ENCODE measurements at places on chromosomes 1 and 21. TPM values are rescaled to one million over a fixed set of nuclear protein-coding genes. Genes with fewer than 3 reads are reported as not detected.

DNA sequence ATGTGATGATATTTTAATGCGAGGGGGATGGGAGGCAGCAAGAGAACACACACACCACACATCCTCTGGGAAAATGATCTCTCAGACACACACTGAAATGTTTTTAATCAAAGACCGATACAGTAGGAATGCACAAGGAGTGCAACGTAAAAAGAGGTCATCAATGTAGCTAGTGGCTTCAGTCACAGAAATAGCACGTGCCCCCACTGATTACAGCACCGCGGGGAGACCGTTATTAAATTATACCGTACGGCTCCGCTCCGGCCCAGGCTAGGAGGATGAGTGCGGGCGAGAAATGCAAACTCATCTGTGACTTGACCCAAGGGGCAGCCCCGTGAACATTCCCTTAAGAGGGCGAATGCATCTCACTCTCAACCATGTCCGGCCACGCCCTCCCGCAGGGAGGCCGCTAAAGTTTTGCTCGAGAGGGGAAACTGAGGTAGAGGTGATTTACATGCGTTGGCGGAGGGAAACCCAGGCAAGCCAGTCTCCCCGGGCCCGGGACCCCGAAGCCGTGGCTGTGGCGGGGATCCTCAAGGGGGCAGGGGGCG is 552 bp downstream of the UBR4 start:
- DNase-seq, result peak; percentile 33

KRTAP21-2 gene
- total RNA-seq, result not detected

DNA sequence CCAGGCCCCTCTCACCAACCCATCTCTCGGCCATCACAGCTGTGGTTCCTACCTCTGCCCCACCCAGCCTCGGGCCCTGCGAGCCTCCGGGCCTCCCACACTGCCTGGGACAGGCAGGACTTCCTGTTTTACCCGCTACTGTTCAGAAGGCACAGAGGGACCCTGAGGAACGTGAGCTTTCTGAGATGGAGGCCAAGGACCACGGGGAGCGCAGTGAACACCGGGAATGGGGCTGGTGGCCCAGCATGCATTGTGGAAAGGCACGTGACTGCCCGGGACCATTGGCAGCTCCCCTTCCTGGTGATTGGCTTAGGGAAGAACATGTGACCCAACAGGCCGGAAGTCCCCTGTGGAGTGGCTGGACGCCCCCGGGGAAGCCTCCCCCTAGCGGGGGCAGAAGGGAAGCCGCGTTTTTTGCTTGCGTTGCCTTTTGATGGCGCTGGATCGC is 7.0 kb downstream of the S100B start:
- DNase-seq, result no peak

BMP8B gene
- 3.5 TPM for total RNA-seq

- DNase-seq, result no peak
Measured at GRCh38 chr1:77188770-77189169, 30.5 kb downstream of the PIGK start.

DNA sequence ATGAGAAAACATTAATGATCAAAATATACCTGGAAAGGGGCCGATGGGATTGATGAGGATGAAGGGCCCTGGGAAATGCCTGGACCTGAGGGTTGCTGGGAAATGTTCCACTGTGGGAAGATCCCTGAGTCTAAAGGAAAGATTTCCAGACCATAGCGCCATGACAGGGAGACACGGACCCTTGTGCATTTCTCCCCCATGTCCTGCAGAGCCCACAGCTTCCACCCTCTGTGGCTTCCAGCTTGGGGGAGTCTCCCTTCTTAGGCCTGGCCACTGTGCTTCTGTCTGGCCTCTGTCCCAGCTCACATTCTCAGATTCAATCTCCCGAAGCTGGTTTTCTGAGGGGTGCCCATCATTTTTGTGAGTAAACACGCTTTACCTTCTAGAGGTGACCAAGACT is 1.0 kb upstream of the PRAMEF12 start:
- no peak for DNase-seq

GRCh38 chr1:108600504-108600903 is 40.6 kb downstream of the EEIG2 start:
- no peak for DNase-seq

ENAH gene
- total RNA-seq, result 19.4 TPM

GRCh38 chr21:42357307-42357706 is 6.5 kb upstream of the TFF2 start:
- no peak for DNase-seq

DNA sequence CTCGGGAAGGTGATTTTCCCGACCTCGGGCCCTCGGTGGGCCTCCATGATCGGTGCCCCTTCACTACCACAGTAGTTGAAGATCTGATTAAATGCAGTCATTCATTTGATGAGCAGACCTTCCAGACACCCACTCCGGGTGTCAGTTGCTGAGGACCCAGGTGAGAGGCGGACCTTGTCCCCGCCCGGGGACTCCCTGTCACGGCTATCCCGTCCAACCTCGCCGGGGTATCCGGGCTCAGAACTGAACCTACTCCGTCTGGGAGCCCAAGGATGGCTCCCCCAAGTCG is 22.6 kb downstream of the RNU1-3 start:
- DNase-seq, result no peak

GRCh38 chr1:58784758-58785441 is 1.1 kb upstream of the JUN start:
- DNase-seq, result peak; percentile 85

DNA sequence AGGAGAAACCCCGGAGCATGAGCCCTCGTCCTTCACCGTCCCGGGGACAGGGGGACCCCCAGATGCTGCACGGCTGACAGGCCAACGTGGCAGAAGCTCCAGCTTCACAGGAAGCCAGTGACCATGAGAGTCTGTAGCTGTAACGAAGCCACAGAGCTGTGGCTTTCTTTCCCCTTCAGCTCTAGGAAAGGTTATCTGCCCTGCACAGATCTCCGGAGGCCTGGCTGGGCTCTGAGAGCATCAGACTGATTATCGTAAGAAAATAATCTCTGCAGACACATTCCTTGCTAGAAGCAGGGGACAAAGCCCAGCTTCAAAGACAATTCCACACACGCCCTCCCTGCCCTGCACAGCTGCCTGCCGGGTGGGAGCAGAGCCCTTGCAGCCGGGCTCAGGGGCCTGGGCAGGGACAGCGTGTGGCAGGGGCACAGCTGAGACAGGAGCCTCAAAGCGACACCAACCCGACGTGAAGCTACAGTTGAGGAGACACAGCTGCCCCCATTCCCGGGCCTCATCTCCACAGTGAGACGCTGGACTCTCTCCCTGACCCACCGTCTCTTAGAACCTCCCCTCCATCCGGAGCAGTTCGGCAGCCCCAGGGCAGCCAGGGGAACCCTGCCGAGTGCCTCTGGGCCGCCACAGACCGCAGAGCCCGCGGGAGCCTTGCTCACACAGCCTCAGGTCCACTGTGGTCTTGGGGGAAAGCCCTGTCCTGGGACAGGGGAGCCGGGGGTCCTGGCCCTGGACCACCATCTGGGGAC is 30.6 kb downstream of the POFUT2 start:
- DNase-seq, result no peak

DNA sequence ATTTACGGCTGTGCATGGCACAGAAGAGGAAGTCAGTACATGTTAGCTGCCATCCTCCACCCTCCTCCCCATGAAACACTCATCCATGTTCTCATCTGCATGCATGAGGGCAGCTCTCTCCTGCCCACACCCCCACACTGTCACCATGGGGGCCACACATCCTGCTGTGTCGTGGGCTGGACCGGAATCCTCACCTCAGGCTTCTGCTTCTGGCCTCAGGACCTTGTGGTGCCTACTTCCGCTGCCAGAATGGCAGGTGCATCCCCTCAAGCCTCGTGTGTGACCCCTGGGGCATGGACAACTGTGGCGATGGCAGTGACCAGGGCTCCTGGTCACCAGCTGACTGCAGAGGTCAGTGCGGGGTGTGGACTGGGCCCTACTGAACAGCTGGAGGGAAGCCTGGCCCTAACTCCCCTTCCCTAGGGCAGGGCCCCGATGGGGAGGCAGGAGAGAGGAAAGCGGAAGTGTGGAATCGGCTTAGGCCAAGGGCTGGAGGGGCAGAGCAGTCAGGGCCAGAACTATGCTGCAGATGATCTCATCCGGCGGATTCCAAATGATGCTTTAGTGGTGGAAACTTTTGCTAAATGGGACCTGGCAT is 3.8 kb downstream of the LDLRAD2 start:
- DNase-seq, result no peak

CHRNB2 gene
- total RNA-seq, result not detected

DNA sequence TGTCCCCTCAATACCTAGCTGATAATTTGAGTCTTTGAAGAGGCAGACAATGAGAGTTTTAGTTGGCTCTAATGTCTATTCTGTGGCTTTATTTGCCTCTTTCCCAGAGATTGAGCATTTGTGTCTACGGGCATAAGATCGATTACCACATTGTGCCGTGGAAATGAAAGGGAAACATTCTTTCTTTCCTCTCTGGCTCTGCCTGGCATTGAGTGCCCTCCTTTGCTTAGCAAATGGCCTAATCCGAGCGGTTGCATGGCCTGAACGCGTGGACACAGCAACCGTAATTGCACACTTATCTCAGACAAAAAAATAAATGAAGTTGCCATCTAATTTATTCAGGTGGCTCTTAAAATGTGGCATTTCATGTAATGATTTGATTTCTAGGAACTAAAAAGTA is 247.9 kb downstream of the ADGRL2 start:
- DNase-seq, result no peak

PLA2G2D gene
- not detected for total RNA-seq

SCCPDH gene
- total RNA-seq, result 20.5 TPM

DNA sequence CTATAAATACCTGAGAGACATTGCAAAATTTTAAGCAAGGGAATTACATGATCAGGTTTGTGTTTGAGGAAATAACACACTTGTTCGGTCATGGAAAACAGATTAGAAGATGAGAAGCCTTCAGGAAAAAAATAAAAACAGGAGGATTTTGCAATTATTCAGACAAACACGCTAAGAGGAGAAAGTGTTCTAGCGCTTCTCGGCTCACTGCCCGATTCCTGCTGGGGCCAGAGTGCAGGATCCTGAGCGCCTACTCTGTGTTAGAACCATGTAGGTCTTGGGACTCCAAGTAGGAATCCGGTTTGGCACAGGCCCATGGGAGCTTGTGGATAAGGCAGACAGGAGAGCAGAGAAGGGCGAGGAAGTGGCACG is 8.1 kb upstream of the PRELP start:
- DNase-seq, result no peak

- no peak for DNase-seq
Measured at GRCh38 chr1:198678901-198679329, 40.1 kb downstream of the PTPRC start.

CLIC6 gene
- not detected for total RNA-seq

- DNase-seq, result no peak
Measured at GRCh38 chr1:41328001-41328615, 33.1 kb upstream of the FOXO6 start.

DNA sequence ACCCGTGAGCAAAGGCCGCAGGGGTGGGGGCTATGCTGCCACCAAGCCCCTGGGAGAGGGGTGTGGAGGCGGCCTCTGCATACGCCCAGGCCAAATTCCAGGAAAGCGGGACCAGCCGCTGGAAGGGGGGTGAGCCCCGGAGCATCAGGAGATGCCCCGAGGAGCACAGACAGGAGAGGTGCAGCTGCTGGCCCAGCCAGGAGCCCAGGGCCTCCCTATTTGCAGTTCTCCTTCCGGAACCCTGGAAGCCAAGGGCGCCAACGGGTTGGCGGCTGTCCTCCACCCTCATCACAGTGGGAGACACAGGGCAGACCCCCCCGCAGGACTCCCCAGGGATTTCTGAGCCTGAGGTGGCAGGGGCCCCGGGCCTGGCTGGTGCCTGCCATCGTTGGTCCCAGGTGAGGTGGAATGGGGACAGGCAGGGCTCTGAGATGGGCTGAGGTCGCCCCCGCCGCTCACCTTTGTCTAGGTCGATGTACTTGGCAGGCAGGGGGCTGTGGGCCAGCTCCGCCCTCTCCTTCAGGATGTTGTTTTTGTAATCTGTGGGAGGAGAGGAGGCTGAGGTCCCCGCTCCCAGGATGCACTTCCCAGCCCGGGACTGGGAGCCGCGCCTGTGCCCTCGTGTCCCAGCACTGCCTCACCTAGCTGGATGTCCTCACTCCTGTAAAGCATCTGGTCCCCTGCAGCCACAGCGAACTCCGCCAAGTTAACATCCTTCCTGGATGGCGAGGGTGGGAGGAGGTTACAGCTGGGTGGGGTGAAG is 4.4 kb upstream of the DVL1 start:
- DNase-seq, result no peak

DNA sequence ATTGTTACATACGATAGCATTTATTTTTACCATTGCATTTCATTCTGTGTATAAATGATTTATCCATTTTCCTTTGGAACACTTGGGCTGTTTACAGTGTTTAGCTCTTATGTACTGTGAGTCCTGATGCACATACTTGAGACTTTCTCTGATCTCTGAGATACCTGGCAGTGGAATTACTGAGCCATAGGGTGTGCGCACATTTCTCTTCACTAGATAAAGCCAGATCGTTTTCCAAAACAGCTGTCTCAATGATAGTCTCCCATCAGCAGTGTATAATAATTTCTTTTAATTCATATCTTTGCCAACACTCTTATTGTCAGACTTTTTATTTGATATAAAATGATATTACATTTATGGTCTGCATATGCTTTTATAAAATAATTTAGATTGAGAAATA is 66.2 kb downstream of the VPS13D start:
- DNase-seq, result no peak

CD53 gene
- total RNA-seq, result not detected

GRCh38 chr21:36804874-36805611 is 106.1 kb downstream of the SIM2 start:
- no peak for DNase-seq

DNA sequence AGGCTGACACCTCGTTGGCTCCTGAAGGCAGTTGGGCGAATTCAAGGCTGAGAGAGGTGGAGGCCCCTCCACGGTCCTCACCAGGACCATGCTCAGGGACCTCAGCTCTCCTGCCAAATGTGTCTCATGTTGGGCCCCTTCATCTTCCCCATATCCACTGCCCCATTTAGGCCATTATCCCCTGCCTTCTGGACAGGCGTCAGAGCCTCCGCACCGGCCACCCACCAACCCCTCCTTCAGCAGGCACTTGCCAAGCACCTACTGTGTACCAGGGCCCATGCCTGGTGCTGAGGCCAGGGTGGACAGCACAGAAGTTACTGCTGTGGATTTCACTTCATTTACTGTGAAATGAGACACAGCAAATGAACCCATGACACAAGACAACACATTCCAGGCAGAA is 325.8 kb downstream of the MATN1 start:
- DNase-seq, result no peak

FAM78B gene
- not detected for total RNA-seq

TMIGD3 gene
- total RNA-seq, result not detected

TMOD4 gene
- not detected for total RNA-seq

OLIG2 gene
- total RNA-seq, result not detected

All from HT-29 (cell line).